ENCODE measurements at places on chromosomes 2 and 18.

DNA sequence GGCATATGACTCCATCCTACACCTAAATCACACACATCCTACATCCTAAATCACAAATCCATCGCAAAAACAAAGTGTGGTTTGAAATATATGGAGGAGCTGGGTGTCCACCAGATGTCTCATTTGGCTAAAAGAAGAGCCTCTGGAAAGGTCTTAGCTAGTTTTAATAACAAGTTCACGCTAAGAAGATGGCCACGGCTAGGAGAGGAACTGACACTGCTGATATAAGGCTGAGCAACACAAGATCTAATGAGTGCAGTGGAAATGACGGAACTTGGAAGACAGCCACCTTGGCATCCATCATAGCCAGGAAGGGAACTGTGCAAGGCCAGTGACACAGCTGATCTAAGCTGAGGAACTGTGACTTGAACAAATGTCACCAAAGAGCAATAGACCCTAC is 60.0 kb upstream of the AGAP1 start:
- no peak for DNase-seq

DNA sequence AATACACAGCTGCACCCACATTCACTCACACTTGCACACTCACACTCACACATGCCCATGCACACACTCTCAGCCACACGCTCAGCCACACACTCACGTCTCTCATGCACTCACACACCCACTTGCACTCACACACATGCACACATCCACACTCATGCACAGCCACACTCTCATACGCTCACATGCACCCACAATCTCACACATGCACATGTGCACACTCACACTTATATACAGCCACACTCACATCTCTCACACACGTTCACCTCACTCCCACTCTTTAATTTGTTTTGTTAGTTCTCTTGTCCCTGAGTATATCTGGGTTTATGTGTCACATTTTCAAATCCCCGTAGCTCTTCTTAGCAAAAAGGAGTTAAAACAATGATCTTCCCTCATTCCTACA is 114.9 kb downstream of the LRATD1 start:
- no peak for DNase-seq

- DNase-seq = no peak
These were observed 19.4 kb downstream of the ITGB1BP1 start for GRCh38 chr2:9403924-9404323.

DNA sequence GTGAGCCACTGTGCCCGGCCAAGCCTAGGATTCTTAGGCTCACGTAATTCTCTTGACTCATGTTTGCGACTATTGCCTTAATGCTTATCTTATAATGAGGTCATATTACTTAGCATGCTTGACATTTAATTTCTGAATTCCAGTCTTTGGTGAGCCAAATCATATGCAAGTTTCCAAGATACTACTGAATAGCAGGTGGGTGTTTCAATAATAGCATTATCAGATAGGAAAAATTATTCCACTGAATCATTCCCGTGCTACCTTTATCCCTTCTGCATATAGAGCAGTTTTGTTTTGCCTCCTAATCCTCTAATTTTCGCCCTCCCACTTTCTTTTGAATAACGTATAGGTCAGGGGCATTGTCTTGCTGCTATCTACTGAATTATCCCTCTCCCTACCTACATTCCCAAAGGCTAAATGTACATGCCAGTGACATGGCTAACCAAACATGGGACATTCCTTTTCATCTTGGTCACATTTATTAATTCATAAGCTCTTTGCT is 4.9 kb downstream of the DAW1 start:
- no peak for DNase-seq

DNA sequence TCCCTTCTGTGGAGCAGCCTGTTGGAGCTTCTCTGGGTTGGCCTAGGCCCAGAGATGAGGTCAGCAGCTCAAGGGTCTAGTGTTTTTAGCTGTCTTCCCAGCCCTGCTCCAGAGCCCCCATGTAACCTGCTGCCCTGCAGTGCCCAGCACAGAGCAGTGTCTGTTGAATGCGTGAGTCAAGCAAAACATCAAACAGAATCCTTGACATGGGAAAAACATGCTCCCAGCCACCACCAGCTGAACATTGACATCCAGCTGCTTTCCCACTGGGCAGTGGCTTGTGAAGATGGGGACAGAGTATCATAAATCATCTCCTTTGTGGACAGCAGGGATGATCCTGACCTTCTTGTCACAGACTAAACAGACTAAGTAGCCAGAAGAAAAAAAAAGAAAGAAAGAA is 22.6 kb downstream of the IMPA2 start:
- no peak for DNase-seq

DNA sequence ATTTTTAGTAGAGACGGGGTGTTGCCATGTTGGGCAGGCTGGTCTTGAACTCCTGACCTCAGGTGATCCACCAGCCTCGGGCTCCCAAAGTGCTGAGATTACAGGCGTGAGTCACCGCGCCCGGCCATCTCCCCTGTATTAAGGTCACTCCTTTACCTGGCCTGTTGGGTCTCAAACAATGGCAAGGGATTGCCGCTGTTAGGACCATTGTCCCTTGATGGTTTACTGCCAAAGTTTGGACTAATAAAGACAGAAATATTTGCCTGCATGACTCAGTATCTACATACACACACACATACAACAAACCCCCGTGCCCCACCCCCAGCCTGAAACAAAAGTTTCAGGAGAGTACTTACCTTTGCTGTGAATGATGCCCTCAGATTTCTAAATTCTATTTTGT is 16.5 kb downstream of the PARD3B start:
- DNase-seq = no peak
